ENCODE measurements at places on chromosomes 2 and 18.

DNA sequence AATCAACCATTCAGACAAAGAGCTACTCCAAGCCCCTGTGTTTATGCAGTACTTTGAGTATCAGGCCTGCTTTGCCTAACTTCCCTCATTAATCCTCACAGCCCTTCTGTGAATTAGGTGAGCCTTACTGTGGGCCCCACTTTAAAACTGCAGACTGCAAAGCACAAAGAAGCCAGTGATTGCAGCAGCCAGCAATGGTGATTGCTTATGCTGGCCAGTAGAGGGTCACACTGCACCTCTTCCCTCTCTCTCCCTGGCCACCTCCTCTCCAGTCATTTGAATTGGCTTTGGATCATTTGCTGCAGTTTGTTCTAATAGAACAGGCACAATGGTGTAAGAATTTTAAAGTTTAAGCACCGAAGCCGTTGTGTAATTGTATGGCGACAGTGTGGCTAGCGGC is 229.9 kb downstream of the AGPS start:
- DNase-seq, result no peak

GRCh38 chr2:191396794-191397193 is 151.6 kb downstream of the MYO1B start:
- no peak for DNase-seq

DNA sequence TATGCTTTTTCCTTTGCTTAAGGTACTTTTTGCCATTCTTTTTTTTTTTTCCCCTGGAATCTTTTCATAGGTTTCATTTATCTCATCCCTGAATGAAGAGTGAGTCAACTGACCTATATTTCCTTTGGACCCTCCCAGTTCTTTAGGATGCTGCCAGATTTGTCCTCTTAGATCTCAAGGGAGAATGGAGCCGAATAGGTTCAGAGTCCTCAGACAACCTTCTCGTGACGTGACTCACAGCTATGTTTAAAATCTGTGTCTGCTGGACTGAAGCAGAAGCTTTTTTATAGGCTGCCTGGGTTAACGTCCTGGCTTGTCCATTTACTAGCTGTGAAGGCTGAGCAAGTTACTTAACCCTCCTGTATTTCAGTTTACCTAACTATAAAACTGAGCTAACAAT is 358.6 kb downstream of the DLGAP1 start:
- no peak for DNase-seq

GRCh38 chr2:157815421-157815820 is 60.7 kb downstream of the ACVR1 start:
- no peak for DNase-seq

DNA sequence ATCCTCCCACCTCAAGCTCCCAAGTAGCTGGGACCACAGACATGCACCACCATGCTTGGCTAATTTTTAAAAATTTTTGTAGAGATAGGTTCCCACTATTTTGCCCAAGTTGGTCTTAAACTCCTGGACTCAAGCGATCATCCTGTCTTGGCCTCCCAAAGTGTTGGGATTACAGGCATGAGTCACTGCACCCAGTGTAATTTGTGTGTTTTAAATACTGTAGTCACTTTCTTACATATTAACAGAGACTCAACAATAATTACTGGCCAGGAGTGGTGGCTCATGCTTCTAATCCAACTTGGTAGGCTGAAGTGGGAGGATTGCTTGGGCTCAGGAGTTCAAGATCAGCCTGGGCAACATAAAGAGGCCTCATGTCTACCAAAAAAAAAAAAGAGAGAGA is 293.0 kb downstream of the RDH14 start:
- DNase-seq, result no peak

DNA sequence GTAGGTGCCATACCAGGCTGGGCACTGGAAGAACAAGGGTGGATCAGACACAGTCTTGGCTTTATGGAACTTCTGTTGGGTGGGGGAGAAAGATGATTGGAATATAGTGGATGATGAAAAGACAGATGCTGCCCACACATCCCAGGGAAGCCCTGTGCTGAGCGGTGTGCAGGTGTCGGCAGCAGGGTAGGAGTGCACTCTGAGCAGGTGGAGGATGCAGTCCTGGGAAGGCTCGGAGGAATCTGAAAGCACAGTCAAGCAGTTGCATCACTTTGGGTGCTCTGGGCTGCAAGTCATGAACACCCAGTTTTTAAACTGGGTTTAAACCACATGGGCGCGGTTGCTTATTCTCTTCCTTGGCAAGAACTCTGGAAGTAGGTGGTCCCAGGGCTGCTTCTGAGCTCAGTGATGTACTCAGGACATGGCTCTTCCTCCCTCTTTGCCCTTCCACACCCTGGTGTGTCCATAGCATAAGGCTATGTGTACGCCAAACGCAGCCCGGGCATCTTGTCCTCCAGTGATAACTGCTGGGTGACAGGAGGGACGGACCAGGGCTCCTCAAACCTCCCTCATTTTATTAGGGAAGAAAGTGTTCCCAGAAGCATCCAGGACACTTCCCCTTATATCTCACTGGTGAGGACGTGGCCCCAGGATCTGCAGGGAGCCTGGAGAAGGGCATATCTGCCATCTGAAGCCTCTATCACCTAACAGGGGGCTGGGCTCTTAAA is 84.0 kb downstream of the SH3RF3 start:
- DNase-seq, result peak; percentile 67

GRCh38 chr2:130813722-130814121 is 23.0 kb upstream of the ARHGEF4 start:
- DNase-seq, result no peak

GRCh38 chr18:31793531-31793930 is 32.9 kb upstream of the SLC25A52 start:
- no peak for DNase-seq

DNA sequence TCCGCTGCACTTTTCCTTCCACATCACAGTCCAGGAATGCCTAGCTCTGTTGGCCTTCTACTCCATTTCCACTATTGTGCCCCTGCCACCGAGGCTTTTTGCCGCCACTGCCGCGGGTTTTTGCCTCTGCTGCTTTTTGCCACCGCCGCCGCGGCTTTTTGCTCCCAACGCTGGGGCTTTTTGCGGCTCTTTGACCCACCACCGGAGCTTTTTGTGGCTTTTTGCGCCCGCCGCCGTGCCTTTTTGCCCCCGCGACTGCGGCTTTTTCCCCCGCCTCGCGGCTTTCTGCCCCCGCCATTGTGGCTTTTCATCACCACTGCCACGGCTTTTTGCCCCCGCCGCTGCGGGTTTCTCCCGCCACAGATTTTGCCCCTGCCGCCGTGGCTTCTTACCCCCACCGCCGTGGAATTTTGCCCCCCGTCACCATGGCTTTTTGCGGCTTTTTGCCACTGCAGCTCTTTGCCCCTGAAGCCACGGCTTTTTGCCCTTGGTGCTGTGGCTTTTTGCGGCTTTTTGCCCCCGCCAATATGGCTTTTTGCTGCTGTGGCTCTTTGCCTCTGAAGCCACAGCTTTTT is 2798.7 kb upstream of the TEKT4 start:
- no peak for DNase-seq

GRCh38 chr2:217222309-217222910 is 362.5 kb upstream of the TNP1 start:
- DNase-seq, result no peak

DNA sequence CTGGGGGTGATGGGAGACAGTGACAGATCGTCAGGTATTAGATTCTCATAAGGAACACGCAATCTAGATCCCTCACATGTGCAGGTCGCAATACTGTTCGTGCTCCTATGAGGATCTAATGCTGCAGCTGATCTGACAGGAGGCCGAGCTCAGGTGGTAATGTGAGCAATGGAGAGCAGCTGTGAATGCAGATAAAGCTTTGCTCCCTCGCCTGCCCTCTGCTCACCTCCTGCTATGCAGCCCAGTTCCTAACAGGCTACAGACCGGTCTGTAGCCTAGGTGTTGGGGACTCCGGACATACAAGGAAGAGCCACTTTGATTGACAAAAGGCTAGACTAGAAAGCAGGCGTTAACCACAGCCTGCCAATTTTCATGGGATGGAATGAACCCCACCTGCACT is 183.6 kb upstream of the TMEM200C start:
- DNase-seq, result no peak

DNA sequence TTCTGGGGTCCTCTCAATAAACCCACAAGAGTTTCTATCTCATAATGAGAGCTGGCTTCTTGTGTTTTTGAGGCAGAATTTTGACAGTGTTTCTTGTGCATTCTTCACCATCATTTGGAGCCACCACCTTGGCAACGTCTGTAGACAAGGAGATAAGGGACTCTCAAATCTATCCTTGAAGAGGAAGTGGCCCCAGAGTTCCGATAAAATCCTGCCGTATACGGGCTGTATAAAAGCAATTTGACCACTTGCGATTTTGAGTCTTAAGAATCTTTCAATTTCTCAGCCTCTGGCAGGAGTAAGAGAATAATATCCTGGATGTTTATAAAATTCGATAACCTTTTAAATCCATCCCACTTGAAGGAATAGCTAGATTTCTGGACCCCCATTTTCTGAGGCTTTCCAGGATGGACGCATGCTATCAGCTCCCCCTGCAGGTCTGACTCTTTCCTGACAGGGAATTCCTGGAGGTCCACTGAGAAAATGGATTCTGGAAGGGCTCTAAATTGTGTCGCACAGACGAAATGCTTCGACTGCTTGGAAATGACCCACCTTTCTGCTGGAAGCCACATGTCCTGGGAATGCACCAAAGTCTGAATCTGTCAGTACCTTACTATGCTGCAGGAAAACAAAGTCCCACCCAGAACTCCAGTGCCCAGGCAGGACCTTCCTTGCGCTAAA is 54.1 kb downstream of the E2F6 start:
- DNase-seq, result no peak

DNA sequence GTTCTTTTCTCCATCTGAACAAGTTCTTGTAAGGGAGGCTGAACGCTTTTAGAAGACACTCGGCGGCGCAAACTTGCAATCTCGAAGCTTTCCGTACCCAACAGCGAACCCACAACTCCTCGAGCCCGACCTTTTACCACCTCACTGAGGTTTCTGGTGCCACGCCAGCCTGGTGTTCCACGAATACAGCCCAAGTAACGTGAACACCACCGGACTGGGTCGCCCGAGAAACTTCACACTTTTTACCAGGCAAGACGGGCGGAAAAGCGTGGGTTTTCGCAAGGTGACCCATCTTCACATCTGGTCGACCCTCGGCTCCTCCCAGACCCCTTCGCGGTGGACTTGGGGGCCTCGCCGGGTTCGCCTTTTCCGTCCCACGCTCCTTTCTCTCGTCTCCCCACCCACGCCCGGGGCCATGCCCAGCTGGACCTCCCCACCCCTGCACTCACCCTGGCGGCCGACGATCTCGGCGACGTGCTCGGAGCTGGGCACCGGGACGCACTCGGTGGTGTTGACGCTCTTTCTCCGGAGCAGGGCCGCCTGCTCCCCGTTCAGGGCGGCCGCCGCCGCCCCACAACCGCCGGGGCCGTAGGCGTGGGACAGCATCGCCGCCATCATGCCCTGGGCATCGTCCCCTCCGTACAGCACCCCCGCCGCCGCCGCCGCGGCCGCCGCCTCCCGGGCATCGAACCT is 1.2 kb downstream of the MEX3C start:
- DNase-seq, result no peak

GRCh38 chr2:33437815-33438214 is 38.6 kb upstream of the RASGRP3 start:
- no peak for DNase-seq

DNA sequence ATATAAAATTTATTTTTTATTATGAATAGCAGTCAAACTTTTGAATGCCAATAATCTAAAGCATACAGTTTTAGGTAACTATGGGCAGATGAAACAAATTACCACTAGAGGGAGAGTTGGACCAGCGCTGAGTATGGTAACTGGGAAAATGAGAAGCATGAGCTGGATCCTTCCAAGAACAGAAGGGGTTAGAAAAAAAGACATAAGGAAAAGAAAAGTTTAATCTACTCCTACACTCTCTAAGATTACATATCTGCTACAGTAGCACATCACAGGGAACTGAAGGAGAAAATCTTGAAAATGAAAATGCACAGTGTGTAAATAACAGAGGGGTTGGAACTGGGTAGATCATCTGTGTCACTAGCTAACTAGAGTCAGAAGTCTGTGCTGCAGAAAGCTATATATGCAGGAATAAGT is 15.5 kb downstream of the REG3G start:
- peak; percentile 3 for DNase-seq

- no peak for DNase-seq
Observed at GRCh38 chr2:201180010-201180409, 2.9 kb upstream of the CASP10 start.

DNA sequence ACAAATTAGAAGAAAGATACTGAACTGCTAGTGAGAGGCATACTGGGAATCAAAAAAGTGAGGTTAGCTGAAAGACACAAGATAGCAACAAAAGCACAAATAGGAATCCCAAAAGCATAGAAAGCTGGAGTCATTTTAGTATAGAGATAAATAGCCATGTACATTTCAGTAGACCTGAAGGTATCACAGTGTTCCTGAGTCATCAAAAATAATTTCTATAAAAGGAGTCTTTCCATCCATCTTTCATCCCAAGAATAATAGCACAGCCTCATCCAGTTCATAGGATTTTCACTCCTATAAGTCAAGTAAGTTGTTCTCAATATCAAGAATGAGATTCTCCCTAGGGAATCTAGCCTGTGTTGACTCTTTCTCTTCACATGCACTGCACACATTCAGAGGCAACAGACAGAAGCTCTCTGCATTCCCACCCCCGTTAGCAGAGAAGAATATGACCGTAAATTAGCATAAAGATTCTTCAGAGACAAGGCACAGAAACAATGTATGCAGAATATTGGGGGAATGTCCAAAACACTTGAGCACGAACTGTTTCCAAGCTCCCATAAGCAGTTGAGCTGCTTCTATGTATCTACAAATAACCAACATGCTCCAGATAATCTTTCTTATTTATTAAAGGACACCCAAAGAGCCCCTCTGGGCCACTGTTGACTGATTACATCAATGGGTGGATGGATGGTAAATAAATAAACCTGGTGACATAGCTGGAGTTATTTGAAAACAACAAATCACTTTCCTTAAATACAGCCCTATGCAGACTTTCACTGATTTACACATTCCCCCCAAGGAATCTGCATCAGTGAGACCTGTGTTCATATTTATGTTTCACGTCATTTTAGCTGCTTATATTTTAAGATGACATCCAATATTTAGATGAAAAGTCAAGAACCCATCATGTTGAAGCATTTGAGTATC is 174.5 kb upstream of the PKDCC start:
- no peak for DNase-seq

- DNase-seq, result no peak
Observed at GRCh38 chr18:41113885-41114482, 841.0 kb upstream of the PIK3C3 start.

GRCh38 chr2:151337643-151338042 is 19.7 kb upstream of the TNFAIP6 start:
- no peak for DNase-seq
